ENCODE measurements at places on chromosomes 13 and 19.

GRCh38 chr13:44092078-44092970 is 212.6 kb downstream of the LACC1 start:
- no peak for DNase-seq

- peak; percentile 1 for DNase-seq
Observed at GRCh38 chr19:51546650-51547396, 15.4 kb upstream of the SIGLEC6 start.

GRCh38 chr19:2150794-2151338 is 500 bp downstream of the AP3D1 start:
- no peak for DNase-seq

DNA sequence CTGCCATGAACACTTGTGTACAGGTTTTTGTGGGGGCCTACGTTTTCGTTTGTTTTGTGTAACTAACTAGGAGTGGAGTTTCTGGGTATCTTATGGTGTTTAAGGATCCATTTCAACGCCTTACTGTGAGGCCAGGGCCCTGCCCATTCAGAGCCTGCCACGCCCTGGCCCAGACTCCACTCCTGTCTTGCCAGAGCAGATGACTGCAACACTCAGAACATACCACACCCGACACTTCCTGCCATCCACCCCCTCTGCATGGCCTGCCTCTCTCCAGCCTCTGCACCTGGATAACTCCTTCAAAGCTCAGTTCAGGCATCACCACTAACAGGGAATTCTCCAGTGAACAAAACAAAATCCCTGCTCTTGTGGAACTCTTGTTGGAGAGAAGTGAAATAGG is 43.2 kb downstream of the RGCC start:
- no peak for DNase-seq

DNA sequence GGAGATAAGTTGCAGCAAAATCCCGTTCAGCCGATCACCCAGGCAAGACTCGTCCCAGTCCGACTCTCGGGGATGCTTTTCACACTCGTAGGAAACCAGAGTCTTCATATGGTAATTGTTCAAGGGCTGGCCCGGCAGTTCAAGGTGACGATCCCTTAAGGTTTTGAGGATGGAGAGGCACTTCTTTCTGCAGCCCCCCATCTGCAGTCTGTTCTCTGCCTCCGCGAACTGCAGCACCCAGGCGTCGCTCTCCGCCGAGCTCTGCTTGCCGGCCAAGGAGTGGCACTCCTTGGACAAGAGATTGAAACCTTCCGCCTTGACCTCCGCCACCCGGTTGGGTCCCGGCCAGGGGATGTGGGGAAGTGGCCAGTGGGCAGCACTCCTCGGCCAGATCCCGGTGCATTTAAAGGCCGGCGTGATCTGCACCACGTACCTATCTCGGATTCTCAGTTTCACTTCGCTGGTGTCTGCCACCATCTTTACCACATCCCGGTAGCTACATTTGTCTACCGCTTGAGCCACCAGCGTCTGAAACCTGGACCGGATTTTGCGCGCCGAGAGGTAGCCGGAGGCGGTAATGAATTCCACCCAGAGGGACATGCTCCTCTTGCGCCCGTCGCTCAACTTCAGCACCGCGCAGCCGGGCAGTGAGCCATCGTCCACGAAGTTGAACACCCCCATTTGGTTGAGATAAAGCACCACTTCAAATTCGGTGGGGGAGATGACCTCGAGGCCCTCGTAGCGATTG is 1.1 kb downstream of the MAB21L1 start:
- no peak for DNase-seq

DNA sequence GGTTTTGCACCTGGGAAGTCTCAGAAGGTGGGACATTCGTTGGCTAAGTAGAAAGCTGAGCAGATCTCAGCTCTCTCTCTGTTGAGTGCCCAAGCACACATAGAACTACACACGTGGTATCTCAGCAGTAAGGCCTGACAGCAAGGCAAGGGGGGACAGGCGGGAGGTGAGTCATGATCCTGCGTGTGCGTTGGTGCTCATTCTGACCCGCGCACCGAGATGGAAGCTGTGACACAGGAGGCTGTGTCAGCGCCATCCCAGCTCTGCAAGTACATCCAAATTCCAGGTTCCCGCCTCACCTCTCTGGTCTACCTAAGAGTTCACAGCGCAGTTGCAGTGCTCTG is 135.7 kb downstream of the USP12 start:
- DNase-seq, result peak; percentile 79

GRCh38 chr13:94860981-94861407 is 148.6 kb upstream of the SOX21 start:
- DNase-seq, result peak; percentile 10

DNA sequence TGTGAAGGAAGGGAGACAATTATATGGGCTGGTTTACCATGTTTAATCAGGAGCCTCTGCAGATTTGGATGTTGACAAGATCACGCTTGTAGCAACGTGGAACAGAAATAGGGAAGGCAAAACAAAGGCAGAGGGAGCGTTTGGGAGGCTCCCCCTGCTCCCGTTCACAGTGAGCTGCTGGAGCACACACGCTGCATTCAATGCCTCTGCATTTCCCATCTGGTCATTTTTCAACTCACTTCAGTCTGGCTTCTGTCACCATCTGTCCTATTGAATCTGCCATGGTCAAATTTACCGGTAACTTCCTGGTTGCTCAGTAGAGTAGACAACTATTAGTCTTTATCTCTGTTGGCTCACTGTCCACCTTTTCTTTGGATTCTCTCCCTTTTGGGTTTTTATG is 91.0 kb downstream of the NHLRC3 start:
- no peak for DNase-seq

Measured in RKO (cell line).